Lower lobe of right lung (tissue), 2 donors: ENCODE measurements at places on chromosomes 12 and 14.

DNA sequence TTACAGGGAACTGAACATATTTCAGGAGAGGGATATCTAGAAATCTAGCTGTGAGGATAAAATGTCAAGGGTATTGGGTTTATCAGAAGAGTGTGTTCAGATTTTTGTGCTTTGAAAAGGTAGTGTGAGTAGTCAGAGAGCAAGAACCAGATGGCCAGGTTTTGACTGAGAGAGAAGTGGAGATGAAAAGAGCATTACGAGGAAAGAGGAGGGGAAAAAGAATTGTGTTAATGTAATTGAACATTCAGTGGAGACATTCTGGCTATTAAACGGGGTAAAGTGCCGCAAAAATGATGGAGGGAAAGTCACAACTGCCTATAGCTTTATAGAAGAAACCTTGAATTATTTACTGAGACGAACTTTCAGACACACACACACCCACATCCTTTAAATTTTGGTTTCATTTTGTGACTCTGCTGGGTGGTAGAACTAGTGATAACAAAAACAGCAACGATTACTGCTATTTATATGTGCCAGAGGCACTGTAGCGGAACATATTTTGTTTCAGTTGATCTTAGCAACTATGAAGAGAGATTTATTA is 213.6 kb downstream of the ERC1 start:
- no peak for DNase-seq

GRCh38 chr12:10069976-10070375 is 28.8 kb downstream of the CLEC1A start:
- no peak for DNase-seq

- DNase-seq = no peak
These were observed 552.2 kb upstream of the STXBP6 start for GRCh38 chr14:25602106-25602505.

DNA sequence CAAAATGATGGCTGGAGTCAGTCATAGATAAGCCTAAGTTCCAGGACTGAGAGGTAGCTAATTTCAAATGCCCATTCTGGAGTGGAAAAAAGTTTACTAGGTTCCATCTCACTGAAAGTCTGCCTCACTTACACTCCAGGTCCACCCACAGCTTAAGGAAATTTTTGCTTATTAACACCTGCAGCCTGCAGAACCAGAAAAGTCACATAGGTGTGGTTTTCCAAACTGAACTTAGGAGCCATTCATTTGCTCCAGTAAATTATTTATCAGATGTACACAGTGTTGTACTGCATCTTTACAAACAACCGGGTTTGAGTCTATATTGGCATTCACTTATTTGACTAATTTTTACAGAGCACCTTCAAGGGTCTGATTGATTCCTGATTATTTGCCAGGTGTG is 157.4 kb upstream of the ARID2 start:
- no peak for DNase-seq

GRCh38 chr12:6550294-6551062 is 5.4 kb downstream of the IFFO1 start:
- peak; percentile 78 for DNase-seq

GRCh38 chr14:53670701-53671100 is 285.9 kb downstream of the BMP4 start:
- DNase-seq = no peak

GRCh38 chr12:52555577-52555976 is 2.6 kb upstream of the KRT71 start:
- DNase-seq = no peak

- DNase-seq = no peak
These were observed 21.1 kb downstream of the GSC start for GRCh38 chr14:94748667-94749347.

GRCh38 chr12:42761601-42762350 is 172.2 kb upstream of the PRICKLE1 start:
- DNase-seq = no peak

- no peak for DNase-seq
These were observed 363.8 kb upstream of the USP15 start for GRCh38 chr12:61896436-61896835.
